ENCODE measurements at places on chromosomes 5 and 9.

DNA sequence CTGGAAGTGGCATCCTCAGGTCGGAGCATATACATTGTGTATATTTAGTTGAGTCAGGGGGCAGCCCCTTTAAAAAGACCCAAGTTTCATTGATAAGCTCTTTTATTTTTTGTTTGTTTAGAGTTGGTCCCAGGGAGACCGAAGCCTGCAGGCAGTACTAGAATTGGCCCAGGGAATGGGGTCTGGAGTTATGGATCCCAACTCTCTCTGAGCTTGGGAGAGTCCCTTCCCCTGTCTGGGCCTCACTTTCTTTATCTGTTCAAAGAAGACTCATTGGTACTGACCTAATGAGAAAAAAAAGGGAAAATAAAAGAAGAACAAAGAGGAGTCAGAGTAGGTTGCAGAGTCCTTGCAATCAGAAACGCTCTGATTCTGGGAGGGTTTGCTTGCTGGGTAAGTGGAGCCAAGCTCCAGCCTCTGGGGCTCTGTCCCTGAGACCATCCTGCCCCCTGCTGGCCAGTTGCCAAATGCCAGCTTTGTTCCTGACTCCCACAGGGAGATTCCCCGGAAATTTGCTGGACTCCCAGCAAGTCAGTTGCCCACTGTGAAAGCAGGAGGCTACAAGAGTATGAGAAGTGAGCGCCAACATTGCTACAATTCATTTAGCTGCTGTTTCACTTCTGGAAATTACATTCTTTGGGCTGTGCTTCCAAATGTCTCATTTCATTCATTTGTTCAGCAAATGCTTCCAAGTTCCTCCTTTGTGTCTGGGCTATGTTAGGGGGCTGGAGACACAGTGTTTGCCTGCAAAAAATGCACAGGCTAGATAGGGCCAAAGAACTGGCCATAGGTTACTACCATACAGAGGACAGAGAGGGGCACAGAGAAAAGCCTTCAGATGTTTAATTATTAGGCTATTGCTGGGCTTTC lies 156.2 kb downstream of the MELK start:
- peak; percentile 81 for DNase-seq
- no peaks in the 10 kb centered on the region for H3K36me3 ChIP-seq

DNA sequence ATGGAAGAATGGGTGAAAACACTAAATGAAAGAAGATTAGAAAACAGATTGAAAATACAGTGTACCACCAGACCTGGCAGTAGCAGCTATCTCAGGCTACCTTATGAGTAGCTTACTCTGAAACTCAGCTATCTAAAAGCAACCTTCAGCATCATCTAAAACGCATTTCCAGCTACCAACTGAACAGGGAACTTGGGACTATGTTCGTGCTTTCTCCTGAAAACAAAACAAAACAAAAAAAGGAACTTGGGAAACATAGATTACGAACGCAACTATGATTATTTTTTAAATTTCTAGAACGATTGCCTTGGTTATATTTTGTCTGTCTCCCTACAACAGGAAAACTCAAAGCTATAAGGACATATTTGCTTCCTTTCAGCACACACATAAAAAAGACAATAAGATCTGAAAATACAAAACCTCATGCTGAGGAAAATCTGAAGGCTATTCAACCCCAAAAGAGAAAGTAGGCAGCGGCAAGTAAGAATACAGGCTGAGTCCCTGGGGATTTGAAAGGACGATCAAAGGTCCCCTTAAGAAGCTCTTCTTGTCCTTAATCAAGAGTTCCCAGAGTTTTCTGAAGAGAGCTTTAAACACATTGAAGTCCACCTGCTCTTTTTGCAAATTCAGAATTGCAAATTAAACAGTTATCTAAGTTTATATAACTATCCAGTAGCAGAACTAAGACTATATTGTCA lies 53.4 kb downstream of the OR2K2 start:
- H3K27ac ChIP-seq, result no peak overlapping the region
- no peaks in the 10 kb centered on the region for H3K36me3 ChIP-seq

DNA sequence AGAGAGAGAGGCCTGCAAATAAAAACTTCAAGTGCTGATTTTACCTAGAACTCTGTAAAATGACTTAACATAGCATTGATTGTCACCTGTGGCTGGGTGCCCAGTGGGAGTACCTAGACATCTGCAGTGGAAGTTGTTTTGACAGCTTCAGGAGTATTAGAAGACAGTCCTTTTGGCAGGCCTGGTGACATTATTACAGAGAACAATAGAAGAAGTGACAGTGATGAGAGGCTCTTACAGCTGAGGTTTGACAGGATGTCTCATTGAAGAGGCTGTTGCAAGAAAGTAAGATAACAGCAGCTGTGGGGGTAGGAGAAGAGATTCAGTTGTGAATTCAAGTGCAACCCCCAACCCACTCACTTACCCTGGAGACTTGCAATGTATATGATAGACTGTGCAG lies 27.9 kb upstream of the MUSK start:
- H3K36me3 ChIP-seq, result no peaks in the 10 kb centered on the region
- no peaks in the 10 kb centered on the region for H3K4me1 ChIP-seq
- H3K27ac ChIP-seq, result no peak overlapping the region

GRCh38 chr5:43802651-43803050 lies 199.7 kb downstream of the NNT start:
- no peaks in the 10 kb centered on the region for H3K27me3 ChIP-seq
- no peak for DNase-seq
- no peak overlapping the region for H3K27ac ChIP-seq
- H3K4me1 ChIP-seq, result no peaks in the 10 kb centered on the region

DNA sequence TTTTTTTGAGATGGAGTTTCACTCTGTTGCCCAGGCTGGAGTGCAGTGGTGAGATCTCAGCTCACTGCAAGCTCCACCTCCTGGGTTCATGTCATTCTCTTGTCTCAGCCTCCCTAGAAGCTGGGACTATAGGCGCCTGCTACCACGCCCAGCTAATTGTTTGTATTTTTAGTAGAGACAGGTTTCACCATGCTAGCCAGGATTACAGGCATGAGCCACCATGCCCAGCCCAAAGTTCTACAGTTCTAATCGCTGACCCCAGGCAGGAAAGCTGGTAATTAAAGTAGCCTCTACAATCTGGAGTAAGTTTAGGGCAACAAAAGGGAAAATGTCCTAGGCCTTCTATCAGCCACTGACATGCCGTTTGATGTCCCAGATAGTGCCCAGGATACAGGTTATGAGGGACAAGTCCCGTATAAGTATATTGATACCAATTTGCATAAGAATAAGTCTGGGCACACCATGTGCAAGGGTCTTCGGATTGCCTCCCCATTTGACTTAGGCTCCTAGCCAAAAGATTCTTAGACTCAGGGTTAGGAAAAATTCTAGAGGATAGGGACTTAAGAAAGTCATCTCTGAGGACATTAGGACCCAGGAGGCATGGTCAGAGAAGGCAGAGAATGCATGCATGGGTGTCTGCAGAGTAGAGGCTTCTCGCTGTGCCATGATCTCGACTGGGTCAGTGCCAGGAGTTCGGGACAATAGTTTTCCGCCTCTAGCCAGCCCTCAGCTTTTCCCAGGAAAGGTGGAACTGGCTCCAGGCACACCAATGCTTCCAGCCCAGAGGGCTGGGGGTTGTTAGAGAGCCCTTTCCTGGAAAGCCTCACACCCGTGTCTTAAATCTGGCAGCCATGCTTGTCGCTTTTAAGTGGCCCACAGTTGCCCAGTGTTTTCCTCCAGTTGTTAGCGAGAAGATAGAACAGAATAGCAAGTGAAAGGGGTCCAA lies 1111.1 kb downstream of the TAF11L14 start:
- H3K27me3 ChIP-seq, result no peaks in the 10 kb centered on the region
- peak overlapping the region; percentile 97 for H3K27ac ChIP-seq
- peak; percentile 54 for DNase-seq
- H3K36me3 ChIP-seq, result peaks cover 24% of the 10 kb centered on the region
- peaks cover 42% of the 10 kb centered on the region for H3K4me1 ChIP-seq

- H3K27me3 ChIP-seq, result peaks cover 72% of the 10 kb centered on the region
- no peak overlapping the region for H3K27ac ChIP-seq
- no peak for DNase-seq
- no peak overlapping the region for H3K4me3 ChIP-seq
- H3K4me1 ChIP-seq, result peaks cover 16% of the 10 kb centered on the region
- H3K36me3 ChIP-seq, result no peaks in the 10 kb centered on the region
These were observed 5.7 kb downstream of the NR6A1 start for GRCh38 chr9:124765439-124765835.

DNA sequence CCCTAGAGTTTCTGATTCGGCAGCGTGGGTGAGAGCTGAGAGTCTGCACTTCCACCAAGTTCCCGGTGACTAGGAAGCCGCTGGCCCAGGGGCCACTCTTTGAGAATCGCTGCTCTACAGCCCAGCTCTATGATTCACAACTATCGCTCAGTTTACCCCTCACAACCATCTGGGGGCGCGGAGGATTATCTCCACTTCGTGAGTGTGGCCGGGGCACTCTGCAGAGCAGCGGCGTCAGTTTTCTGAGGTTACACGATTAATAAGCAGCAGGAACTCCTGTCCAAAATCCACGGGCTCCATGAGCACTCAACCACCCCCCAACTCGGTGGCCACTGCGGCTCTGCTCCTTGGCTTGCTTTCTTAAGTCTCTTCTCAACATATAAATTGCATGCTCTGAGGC lies 19.3 kb downstream of the CORO2A start:
- H3K27ac ChIP-seq, result no peak overlapping the region
- no peak for DNase-seq
- H3K27me3 ChIP-seq, result no peaks in the 10 kb centered on the region
- peaks cover 12% of the 10 kb centered on the region for H3K4me1 ChIP-seq
- H3K36me3 ChIP-seq, result no peaks in the 10 kb centered on the region

GRCh38 chr5:29089591-29090130 lies 2051.3 kb upstream of the CDH9 start:
- H3K27ac ChIP-seq, result no peak overlapping the region
- no peaks in the 10 kb centered on the region for H3K27me3 ChIP-seq
- no peaks in the 10 kb centered on the region for H3K4me1 ChIP-seq
- no peak for DNase-seq
- H3K36me3 ChIP-seq, result no peaks in the 10 kb centered on the region

- H3K36me3 ChIP-seq, result peaks cover 34% of the 10 kb centered on the region
- H3K27ac ChIP-seq, result no peak overlapping the region
- no peak for DNase-seq
These were observed 128.9 kb downstream of the ERCC6L2 start for GRCh38 chr9:96004379-96004778.

GRCh38 chr5:7872517-7873130 lies 3.7 kb downstream of the MTRR start:
- no peak for DNase-seq
- no peaks in the 10 kb centered on the region for H3K27me3 ChIP-seq
- H3K27ac ChIP-seq, result peak overlapping the region; percentile 93
- peaks cover 68% of the 10 kb centered on the region for H3K4me1 ChIP-seq
- H3K36me3 ChIP-seq, result peaks cover 44% of the 10 kb centered on the region
- peak overlapping the region; percentile 59 for H3K4me3 ChIP-seq

- H3K4me1 ChIP-seq, result no peaks in the 10 kb centered on the region
- H3K36me3 ChIP-seq, result no peaks in the 10 kb centered on the region
- H3K27me3 ChIP-seq, result no peaks in the 10 kb centered on the region
- no peak for DNase-seq
These were observed 21.0 kb downstream of the CDKL3 start for GRCh38 chr5:134345996-134346395.

DNA sequence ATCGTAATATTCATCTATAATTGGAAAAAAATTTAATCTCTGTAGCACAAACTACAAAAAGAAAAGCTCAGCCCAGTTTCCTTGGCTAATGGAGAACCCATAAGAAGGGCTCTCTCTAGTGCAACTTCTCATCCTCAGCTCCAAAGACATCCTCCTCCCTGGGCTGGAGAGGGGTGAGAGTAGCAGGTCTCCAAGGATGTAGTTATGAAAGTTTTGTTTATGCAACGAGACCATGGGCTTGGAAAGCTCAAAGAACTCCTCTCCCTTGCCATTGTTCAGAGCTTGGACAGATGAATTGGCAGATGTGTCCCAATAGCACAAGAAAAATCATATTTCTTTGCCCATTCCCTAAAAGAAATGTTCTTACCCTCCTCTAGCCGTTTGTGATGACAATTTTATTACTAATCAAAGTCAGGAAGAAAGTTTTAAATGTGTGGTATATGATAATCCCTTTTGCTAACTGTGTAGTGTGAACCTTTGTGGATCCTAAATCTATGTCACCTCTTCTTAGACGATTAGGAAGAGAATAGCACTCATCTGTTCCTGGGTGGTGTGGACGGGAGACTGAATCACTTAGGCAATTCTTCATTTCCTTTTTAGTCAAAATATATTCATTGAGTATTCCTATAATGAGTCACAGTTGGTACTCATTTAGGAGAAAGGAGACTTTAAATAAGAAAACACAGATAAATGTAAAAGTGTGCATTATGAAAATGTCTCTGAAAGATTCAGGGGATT lies 52.2 kb downstream of the GARNL3 start:
- no peak for DNase-seq
- H3K27me3 ChIP-seq, result peaks cover 47% of the 10 kb centered on the region
- H3K4me3 ChIP-seq, result no peak overlapping the region
- H3K4me1 ChIP-seq, result no peaks in the 10 kb centered on the region

- DNase-seq, result no peak
- H3K4me1 ChIP-seq, result no peaks in the 10 kb centered on the region
These were observed 249.0 kb upstream of the WWC1 start for GRCh38 chr5:168042284-168043068.

GRCh38 chr5:53834500-53834899 lies 274.1 kb downstream of the NDUFS4 start:
- H3K36me3 ChIP-seq, result no peaks in the 10 kb centered on the region
- H3K27me3 ChIP-seq, result no peaks in the 10 kb centered on the region
- H3K27ac ChIP-seq, result no peak overlapping the region
- H3K4me3 ChIP-seq, result no peak overlapping the region
- no peaks in the 10 kb centered on the region for H3K4me1 ChIP-seq

- DNase-seq, result no peak
- H3K4me1 ChIP-seq, result peaks cover 63% of the 10 kb centered on the region
- H3K4me3 ChIP-seq, result no peak overlapping the region
- peaks cover 22% of the 10 kb centered on the region for H3K36me3 ChIP-seq
- peaks cover 16% of the 10 kb centered on the region for H3K27me3 ChIP-seq
These were observed 165.4 kb downstream of the AUH start for GRCh38 chr9:91196103-91196950.

GRCh38 chr5:135005076-135005475 lies 29.0 kb downstream of the PITX1 start:
- no peak overlapping the region for H3K4me3 ChIP-seq
- H3K36me3 ChIP-seq, result no peaks in the 10 kb centered on the region
- H3K4me1 ChIP-seq, result no peaks in the 10 kb centered on the region
- H3K27me3 ChIP-seq, result peaks cover 4% of the 10 kb centered on the region
- DNase-seq, result no peak
- H3K27ac ChIP-seq, result no peak overlapping the region

DNA sequence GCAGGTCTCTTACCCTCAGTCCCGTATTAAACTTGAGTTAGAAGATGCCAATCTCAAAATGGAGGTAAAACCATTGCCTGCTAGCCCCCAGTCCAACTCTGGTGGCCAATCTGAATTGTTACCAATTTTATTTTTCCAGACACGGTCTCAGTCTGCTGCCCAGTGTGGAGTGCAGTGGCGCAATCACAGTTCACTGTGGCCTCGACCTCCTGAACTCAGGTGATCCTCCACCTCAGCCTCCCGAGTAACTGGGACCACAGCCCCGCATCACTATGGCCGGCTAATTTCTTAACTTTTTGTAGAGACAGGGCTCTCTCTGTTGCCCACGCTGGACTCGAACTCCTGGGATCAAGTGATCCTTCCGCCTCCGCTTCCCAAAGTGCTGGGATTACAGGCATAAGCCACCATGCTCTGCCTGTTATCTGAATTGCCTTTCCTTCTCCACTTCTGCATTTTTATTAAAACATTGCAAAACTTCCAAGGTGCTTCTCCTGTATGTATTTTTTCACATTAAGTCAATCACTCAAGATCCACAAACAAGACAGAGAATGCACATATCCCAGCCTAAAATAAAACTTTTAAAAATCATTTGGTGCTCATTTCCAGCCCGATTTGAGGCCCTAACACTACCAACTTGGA lies 2.3 kb downstream of the FANCC start:
- peaks cover 36% of the 10 kb centered on the region for H3K4me1 ChIP-seq
- peak overlapping the region; percentile 4 for H3K27ac ChIP-seq
- H3K4me3 ChIP-seq, result no peak overlapping the region
- no peak for DNase-seq
